Airway epithelial cell (primary cell): ENCODE measurements at places on chromosomes 6 and 20. TPM values are rescaled to one million over a fixed set of nuclear protein-coding genes. Genes with fewer than 3 reads are reported as not detected.

Gene TREML2
- not detected in 2 replicates for total RNA-seq

Gene TSPO2
- not detected in 2 replicates for total RNA-seq

Gene HLA-DMB
- total RNA-seq, result not detected in 2 replicates

Gene RAB44
- 0.07 and 0.19 TPM in 2 replicates for total RNA-seq

Gene HINT3
- total RNA-seq, result 11.2 and 14.8 TPM in 2 replicates

Gene ECT2L
- total RNA-seq, result not detected in 2 replicates

Gene JARID2
- 14.0 and 20.0 TPM in 2 replicates for total RNA-seq

Gene BCAS1
- 0.46 and 1.6 TPM in 2 replicates for total RNA-seq
